ENCODE measurements at places on chromosomes 16 and 17.

- DNase-seq: no peak
Observed at GRCh38 chr16:11198375-11198774, 57.6 kb downstream of the SOCS1 start.

DNA sequence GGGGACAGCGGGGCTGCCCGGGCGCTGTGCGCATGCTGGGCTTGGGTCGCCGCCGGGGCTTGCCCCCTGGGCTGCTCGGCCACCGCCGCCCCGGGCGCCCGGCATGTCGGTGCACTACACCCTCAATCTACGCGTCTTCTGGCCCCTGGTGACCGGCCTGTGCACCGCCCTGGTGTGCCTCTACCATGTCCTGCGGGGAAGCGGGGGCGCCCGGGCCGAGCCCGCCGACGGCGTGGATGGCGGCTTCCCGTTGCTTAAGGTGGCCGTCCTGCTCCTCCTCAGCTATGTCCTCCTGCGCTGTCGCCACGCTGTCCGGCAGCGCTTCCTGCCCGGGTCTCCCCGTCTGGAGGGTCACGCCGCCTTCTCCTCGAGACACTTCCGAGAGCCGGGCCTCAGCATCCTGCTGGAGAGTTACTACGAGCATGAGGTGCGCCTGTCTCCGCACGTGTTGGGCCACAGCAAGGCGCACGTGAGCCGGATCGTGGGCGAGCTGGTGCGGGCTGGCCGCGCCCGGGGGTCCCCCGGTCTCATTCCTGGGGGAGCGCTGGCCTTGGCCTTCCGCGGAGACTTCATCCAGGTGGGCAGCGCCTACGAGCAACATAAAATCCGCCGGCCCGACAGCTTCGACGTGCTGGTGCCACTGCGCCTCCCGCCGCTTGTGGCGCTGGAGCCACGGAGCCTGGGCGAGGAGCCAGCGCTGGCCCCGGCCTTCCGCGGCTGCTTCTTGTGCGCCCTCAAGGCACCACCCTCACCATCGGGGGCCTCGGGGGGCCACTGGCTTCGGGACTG, 789 bp downstream of the ITPRIPL2 start:
- no peak for DNase-seq

DNA sequence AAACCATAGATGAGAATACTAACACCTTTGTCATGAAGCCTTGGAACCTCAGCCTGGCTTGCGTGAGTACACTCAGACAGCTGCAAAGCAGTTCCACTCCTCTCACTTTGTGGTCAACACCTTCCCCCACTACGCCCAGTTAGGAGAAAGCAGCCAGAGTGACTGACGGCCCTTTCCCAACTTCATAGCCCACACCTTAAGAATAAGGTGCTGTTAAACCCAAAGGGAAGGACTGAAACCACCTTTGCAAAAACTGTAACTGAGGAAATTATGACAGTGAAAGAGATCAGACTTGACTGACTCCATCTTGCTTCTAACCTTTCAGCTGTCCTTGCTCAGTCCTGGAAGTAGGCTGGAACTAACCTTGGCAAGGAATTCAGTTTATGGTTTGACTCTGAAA, 13.7 kb downstream of the N4BP1 start:
- no peak for DNase-seq

DNA sequence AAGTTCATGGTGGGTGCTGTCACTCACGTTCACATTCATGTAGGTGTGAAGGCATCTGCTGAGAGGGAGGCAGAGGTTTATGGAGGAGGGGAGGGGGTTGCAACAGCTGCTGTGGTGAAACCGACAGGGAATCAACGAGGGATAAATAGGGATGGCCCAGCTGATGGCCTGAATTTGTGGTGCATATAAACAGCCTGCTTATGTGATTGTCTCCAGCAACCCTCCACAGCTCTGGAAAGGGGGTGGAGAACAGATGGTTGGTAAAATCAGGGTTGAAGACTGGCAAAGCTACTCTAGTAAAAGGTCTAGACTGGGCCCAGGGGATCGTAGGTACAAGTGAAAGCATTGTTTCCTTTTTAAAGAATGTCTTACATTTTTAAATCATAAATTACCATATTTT, 53.7 kb downstream of the IQCK start:
- no peak for DNase-seq

DNA sequence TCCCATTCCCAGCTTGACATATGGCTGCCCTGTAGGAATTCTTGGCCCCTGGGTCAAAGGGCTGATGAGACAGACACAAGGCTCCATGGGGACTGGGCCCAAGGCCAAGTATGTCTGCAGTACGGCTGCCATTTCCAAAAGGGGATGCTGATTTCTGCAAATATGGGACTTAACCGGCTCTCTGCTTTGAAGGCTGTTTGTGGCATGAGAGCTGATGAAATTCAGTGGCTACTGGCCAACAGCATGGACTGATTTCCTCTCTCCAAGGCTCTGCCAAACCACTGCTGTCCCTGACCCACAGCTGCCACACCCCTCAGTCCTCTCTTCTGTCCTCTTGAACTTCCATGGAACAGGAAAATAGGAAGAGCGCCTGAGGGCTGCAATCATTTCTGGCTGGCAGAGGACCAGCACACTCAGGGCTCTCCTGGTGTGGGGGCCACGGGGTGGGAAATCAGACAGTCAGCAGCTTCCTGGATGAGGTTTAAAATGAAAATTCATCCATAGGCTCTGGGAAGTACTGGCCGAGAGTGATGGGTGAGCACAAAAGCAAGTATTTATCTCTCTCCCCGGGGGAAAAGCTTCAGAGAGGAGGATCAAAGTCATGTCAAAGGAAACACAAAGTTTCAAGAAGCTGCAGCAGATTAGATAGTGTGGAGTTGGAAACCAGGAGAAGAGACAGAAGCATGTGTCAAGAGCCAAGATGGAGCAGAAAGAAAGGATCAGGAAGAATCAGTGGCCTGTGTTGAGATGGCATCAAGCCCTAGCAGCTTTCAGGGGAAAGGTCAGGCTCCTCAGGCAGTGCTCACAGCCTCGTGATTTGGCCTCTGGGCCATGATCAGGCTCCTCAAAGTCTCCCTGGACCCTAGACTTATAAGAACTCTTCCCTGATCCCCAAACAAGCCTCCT, 64.1 kb upstream of the SREBF1 start:
- DNase-seq: peak; percentile 84

GRCh38 chr16:10827691-10828341, 9.2 kb upstream of the TVP23A start:
- DNase-seq: no peak

GRCh38 chr16:59042301-59042700, 308.2 kb upstream of the GOT2 start:
- DNase-seq: peak; percentile 11

- DNase-seq: no peak
Observed at GRCh38 chr17:49498029-49498615, 3.0 kb downstream of the NGFR start.

GRCh38 chr16:72128701-72129100, 35.1 kb downstream of the DHX38 start:
- no peak for DNase-seq

GRCh38 chr17:1996800-1997288, 28.3 kb downstream of the RTN4RL1 start:
- DNase-seq: no peak

DNA sequence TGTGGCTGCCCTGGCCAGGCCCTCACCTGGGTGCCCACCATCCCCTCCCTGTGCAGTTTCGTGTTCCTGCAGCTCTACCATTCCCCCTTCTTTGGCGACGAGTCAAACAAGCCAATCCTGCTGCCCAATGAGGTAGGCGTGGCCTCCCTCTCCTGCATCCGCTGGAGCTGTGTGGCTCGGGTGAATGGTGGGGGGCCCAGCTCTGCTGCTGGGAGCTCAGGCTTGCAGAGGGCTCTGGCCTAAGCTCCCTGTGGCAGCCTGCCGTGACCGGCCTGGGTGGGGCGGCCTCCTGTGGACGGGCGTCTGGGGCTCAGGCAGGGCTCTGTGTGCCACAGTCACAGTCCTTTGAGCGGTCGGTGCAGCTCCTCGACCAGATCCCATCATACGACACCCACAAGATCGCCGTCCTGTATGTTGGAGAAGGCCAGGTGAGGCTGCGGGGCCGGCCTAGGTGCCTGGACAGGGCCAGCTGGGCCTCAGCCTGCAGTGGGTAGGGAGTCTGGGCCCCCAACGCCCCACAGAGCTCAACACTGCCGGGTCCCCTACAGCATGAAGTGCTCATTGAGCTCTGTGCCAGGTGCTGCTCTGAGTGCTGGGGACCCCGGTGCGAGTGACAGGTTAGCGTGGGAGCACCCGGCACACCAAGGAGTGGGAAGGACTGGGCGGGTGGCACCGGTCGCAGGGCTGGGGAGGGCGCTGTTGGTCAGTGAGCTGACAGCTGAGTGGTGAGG, 37.3 kb downstream of the TSC2 start:
- DNase-seq: no peak

- peak; percentile 8 for DNase-seq
Observed at GRCh38 chr16:7921345-7921744, 588.7 kb downstream of the RBFOX1 start.

DNA sequence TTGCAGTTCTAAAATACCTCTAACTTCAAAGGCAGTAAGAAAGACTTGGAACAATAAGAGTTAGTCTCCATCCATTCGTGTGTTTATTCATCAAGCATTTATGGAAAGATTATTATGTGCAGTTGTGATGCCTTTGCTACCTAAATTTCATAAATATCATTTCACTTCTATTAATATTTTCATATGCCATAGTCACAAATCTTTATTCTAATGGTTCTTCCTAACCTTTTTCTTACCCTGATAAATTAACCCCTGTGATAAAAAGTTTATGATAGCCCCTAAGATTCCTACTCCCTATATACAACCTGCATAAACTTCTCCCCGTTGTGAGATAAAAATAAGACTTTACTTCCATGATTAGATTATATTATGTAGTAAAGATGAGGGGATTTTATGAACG, 94.9 kb downstream of the BRIP1 start:
- no peak for DNase-seq

- peak; percentile 79 for DNase-seq
Observed at GRCh38 chr17:11880714-11881113, 116.6 kb downstream of the ZNF18 start.

- DNase-seq: no peak
Observed at GRCh38 chr17:67200727-67201301, 44.2 kb downstream of the HELZ start.

DNA sequence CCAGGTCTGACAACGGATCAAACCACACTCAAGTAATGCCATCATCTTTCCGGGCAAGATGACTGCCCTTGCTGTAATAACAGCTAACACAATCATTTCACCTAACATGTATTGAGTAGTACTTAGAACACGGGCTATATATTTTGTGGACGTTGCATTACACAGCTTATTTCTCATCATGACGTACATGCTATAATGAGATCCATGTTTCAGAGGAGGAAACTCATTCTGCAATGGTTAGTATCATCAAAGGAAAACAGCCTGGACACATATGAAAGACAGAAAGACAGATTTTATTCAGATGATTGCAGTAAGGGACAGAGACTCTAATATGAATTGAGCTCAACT, 446.7 kb downstream of the HS3ST3B1 start:
- no peak for DNase-seq

- peak; percentile 48 for DNase-seq
Observed at GRCh38 chr16:57536306-57537193, at the start of gene CCDC102A. TSS of gene CCDC102A (minus strand) at chr16:57536571. CDS start at chr16:57529177, 7,394 bp downstream.

GRCh38 chr17:76757256-76757655, 19.3 kb downstream of the MFSD11 start:
- peak; percentile 7 for DNase-seq

- DNase-seq: peak; percentile 95
Observed at GRCh38 chr16:2163211-2163881, 7.8 kb downstream of the TRAF7 start.

DNA sequence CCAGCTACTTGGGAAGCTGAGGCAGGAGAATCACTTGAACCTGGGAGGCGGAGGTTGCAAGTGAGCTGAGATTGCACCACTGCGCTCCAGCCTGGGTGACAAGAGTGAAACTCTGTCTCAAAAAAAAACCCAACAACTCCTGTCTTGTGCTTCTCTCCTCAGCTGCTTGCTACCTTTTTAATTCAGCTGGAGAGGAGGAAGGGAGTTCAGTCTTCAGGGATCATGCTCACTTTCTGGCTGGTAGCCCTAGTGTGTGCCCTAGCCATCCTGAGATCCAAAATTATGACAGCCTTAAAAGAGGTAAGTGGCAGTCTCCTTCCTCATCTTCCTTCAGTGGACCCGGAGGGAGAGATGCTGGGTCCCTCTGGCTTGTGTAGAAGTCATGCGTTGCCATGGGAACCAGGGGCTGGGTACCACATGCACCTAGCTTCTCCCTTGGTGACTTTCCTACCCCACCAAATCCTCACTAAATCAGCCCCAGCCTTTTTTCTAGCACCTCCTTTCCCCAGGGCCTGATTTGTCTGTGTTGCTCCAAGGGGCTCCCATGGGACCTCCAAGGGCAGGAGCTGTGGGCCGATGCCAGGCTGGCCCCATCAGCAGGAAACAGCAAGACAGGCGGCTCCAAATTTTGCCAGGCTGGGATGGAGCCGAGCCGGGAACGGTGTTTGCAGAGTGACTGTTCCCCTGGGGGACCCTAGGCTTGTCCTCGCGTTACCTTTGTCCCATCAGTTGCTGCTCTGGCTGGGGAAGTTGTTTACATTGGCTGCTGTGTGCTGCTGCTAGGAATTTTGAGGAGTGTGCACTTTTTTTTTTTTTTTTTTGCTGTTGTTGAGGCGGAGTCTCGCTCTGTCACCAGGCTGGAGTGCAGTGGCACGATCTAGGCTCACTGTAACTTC, 65.2 kb downstream of the ABCC1 start:
- no peak for DNase-seq

GRCh38 chr17:43125967-43126910, 1.1 kb upstream of the BRCA1 start:
- DNase-seq: peak; percentile 33

DNA sequence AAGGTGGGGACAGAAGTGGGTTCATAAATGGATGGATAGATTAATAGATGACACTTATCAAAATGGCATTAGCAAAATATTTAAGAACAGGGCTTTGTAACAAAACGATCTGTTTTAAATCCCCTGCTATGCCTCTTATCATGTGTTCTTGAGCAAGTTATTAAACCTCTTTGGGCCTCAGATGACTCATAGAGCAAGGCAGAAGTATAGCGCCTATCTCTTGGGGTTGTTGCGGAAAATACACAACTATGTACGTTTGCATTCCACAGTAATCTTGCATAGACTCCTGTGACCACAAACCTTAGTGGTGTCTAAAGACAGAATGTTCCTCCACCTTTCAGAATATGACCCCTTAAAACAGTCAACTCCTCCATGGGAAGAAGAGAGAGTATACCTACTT, 116.8 kb downstream of the CDYL2 start:
- no peak for DNase-seq

- DNase-seq: no peak
Observed at GRCh38 chr17:49898366-49899190, 50.7 kb upstream of the TAC4 start.

GRCh38 chr16:1870365-1871082, 1.4 kb downstream of the MEIOB start:
- peak; percentile 31 for DNase-seq

- no peak for DNase-seq
Observed at GRCh38 chr16:76729525-76729924, 452.3 kb downstream of the CNTNAP4 start.

DNA sequence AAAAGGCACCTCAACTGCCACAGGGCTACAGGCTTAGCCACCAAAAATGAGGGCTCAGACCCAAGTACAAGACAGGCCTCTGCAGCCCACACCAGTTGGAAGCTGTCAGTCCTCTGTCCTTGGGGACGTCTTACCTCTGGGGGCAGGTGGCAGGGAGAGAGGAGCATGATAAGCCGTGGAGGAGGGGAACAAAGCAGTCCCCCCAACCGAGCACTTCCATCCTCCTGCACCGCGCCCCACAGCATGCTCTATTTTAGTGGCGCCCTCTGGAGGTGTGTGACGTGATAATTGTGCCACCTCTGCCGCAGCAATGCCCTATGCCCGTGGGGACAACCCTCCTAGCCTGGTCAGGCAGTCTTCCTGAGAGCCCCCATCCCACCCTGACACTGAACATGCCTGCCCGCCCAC, 13.6 kb downstream of the G6PC3 start:
- no peak for DNase-seq
